Retinal pigment epithelial cell (primary cell): ENCODE measurements at places on chromosomes 1 and 21.

DNA sequence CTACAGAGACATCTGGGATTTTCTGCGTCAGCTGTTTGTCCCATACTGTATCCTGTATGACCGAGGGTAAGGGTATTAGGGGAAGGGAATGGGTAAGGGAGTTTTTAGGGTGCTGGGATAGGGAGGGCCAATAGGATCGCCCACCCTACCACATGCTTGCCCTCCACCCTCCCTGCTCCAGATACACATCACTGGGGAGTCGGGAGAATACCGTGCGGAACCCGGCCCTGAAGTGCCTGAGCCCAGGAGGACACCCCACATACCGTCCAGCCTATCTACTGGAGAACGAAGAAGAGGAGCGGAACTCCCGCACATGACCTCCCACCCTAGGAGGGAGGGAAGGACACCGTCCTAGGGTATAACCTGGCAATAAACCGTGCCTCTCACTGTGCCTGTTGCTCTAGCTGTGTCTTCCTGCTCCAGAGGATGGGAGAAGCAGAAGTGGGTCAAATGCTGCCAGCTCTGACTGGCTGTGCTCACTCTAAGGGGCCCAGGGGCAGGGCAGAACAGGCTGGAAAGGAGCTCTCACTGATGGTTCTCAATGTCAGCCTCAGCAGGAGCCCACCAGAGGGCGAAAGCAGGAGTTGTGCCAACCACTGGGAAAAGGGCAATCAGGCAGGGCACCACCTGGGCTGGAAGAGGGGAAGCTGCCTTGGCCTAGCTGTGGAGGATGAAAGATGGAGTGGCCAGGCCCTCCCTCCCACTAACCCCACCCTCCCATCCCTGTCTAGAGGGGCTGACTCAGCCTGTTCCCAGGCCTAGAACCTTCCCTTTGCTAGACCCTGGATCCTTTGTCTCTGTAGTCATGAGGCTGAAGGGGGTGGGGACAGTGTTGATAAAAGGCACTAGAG is 440 bp upstream of the LENEP start:
- DNase-seq: no peak

DNA sequence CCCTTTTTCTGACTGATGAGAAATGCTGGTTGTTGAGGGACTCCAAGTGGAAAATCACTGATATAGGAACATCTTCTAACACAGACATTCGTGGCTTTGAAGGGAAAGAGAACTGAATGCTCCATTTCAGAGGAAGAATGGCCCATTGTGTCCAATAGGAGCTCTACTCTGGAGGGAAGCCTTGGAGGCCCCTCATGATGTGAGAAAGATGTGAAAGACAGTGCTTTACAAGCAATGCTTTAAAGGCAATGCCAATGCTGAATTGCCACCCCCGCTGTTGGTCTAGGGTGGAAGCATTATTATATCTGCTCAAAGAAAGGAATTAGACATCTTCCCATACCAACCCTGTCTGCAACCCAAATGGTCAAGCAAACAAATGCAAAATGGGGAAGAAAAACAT is 13.7 kb downstream of the NMNAT2 start:
- no peak for DNase-seq

- DNase-seq: no peak
Observed at GRCh38 chr1:208511242-208511860, 267.2 kb upstream of the PLXNA2 start.

- DNase-seq: no peak
Observed at GRCh38 chr1:203090421-203091198, 4.8 kb upstream of the MYOG start.

GRCh38 chr21:19261731-19262376 is 858.3 kb upstream of the TMPRSS15 start:
- no peak for DNase-seq

DNA sequence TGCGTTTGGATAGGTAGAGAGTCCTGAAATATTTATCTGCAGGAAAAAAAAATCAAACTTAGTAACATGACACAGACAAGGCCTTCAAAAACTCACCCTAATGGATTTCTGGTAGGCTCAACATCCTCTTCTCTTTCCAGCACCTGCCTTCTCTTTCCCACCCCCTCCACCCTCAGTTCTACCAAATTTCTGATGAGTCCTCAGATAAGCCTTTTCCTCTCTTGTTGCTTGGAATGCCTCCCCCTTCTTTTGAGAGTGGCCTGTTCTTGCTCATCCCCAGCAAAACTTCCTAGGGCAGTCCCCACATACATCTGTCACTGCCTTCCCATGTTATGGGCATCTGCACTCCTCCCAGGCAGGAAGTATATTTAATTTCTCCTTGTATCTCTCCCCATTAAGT is 7.6 kb upstream of the LBR start:
- DNase-seq: no peak

GRCh38 chr1:183732236-183732880 is 72.6 kb upstream of the RGL1 start:
- DNase-seq: no peak

DNA sequence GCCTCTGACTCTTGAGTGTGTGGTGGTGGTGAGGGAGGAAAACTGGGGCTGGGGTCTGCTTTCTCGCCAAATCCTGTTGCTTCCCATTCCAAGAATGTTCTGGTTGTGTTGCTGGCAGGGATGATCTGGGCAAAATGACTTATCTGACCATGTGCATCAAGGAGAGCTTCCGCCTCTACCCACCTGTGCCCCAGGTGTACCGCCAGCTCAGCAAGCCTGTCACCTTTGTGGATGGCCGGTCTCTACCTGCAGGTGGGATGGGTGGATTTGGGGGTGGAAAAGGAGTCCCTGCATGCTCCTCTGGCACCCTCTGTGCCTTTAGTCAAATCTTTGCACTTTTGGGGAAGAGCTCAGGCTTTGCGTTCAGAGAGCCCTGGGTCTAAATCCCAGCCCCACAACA is 18.1 kb downstream of the CYP4B1 start:
- DNase-seq: no peak

DNA sequence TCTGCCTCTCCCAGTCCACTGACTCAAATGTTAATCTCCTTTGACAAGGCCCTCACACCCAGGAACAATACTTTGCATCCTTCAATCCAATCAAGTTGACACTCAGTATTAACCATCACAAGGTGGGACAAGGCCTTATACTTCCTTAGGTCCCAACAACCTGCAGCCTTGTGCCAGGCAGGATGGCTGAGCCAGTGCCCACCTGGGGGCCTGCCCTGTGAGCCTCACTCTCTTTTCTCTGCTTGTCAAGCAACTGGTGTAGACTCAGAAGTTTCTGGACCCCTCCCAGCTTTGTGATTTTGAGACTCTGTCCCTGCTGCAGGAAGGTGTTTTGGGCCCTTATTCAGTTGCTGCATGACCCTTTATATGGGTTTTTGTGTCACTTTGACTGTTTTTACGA is 310.0 kb upstream of the C1orf174 start:
- DNase-seq: no peak

- no peak for DNase-seq
Observed at GRCh38 chr1:180947499-180947885, 34.8 kb downstream of the KIAA1614 start.
